ENCODE measurements at places on chromosomes 2 and 18. TPM values are rescaled to one million over a fixed set of nuclear protein-coding genes. Genes with fewer than 3 reads are reported as not detected.
A peak's percentile ranks its signal among the peaks of the same experiment; 100 is the strongest.

- DNase-seq, result no peak
These were observed 37.7 kb downstream of the INPP4A start for GRCh38 chr2:98482362-98482761.

- no peak for DNase-seq
These were observed 239.7 kb downstream of the SH3BP4 start for GRCh38 chr2:235191486-235191885.

GRCh38 chr2:233443511-233444183 lies 89.4 kb downstream of the DGKD start:
- DNase-seq, result peak; percentile 98

Gene SEPTIN10
- total RNA-seq, result 101 TPM

Gene LYPD6B
- 2.9 TPM for total RNA-seq

- DNase-seq, result no peak
These were observed 357.4 kb downstream of the RND3 start for GRCh38 chr2:150129921-150130575.

Gene INSIG2
- total RNA-seq, result 20.6 TPM

- DNase-seq, result peak; percentile 60
These were observed 10.1 kb upstream of the IFIH1 start for GRCh38 chr2:162328424-162329157.

DNA sequence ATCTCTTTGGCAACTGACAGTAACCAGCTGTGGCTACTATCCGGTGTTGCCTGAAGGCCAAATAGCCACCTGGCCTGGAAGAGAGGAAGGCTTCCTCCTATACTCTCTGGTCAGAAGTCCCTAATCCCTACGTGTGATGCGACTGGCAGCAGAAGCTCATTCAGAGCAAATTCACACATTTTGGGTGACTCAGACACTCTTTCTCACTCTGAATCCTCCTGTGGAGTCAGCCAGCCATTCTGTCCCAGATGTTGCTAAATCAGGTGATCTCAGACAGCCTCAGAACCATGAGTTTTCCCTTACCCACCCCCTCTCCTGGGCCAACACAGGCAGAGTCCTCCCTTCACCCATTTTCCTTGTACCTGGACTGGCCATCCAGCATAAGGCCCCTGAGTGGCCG lies 34.7 kb downstream of the CFAP53 start:
- DNase-seq, result no peak

GRCh38 chr2:27890924-27891672 lies 569 bp downstream of the BABAM2 start:
- DNase-seq, result peak; percentile 75

Data from osteoblast (primary cell).